Left ventricle myocardium inferior (tissue), 1 donor: ENCODE measurements at places on chromosomes 1 and 21.

GRCh38 chr1:29505532-29506220 lies 269.4 kb downstream of the PTPRU start:
- no peak for DNase-seq

- no peak for DNase-seq
Measured at GRCh38 chr1:3212453-3213355, 143.7 kb downstream of the PRDM16 start.

DNA sequence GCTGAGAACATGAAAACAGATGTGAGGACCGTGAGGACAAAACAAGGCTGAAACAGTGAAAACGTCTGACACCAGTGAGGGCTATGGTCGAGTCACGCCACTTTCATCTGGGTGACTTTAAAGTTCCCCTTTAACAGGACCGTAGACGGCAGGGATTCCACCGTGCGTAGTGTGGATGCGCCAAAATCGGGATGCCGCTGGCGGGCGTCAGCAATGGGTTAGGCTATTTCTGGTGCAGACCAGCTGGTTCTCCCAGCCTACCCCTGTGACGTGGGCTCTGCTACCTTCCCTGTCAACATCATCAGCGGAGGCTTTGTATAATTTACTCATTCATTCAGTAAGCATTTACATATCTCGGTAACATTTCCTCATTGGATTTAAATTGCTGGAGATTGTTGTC lies 246.6 kb upstream of the AJAP1 start:
- DNase-seq, result no peak

DNA sequence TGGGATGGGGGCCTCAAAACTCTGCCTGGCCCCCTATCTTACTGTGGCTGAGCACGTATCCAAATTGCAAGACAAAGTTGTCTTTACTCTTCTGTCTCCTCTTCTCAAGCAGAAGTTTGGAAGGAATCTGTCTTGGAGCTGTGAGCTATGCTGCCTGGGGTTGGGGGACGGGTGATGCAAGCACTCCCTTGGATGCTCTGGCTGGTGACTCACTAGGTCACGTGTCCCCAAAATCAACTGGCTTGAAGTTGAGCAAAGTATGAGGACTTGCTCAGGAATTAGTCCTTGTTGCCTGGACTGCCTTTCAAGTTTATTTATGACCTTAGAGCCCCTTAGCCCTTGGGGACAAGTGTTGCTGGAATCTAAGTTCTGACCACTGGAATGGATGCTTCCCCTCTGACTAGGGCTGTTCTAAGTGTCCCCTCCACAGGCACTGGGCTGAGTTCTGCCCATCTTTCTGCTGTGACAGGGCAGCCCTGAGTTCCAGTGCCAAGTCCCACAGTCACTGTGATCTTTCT lies 269.5 kb downstream of the HHAT start:
- DNase-seq, result no peak

DNA sequence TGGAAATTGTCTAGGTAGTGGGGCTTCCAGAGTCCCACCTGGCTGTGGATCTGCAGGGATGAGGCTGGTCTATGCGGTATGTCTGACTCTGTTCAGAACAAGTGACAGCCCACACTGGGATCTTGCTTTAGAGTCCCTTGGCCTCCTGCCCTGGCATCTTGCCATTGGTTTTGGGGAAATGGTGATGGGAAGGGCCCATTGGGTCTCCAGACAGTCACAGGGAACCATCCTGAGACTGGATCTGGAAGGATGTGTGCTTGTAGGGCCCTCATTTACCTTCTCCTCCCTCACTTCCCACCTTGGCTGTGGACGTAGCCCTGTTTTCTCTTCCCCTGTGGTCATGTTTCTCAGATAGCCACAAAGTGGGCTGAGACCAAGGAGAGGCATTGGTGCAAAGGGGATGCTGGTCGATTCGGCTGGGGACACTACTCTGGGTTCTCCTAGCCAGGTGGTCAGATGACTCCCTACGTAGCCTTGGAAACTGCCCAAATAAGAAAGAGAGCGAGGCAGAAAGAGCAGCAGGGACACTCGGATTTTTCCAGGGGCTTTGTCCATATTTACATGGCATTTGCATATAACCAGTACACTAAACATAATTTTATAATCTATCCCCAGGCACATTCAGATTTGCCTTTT lies 15.1 kb downstream of the SOX13 start:
- peak; percentile 46 for DNase-seq

GRCh38 chr21:29053656-29054055 lies 19.8 kb downstream of the CCT8 start:
- DNase-seq, result no peak

DNA sequence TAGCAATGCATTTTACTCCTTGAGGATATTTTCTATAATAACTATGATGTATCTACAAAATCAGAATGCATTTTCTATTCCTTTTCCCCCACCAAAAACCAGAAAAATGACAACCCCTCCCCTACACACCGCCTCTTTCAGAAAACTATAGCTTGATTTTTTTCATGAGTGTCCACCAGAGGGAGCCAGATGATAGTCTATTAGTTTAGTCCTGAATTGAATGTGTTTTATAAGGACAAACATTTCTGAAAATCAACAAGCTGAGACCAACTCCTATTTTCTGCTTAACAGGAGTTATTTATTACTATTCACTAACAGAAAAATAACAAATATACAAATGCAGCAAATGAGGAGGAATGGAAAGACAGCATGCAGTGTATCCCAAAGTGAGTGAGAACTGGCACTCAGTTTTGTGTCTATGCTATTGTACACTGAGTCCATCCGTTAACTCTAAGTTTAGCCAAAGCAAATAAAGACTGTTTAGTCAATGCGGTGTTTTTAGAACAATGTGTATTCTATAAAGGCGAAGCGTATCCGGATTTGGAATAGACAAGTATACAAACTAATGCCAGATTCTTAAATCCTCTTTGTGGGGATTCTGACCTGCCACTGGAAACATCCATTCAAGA lies 182.6 kb downstream of the VAV3 start:
- no peak for DNase-seq

DNA sequence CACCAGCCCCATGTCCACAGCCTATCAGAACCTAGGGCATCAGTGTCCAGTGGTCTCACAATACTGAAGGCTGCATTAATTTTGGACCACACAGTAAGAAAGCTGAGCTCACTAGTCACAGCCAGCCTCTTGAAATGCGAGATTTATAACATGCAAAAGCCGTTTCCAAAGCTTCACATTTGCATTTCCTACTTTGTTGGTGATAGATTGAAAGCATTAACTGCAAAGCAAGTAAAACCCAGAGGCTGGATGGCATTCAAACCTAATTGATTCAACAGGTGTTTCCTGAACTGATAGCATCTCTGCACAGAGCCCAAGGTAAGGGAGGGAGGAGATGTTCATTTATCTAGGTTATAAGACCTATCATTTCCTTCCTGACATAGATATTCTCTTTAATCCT lies 410.1 kb downstream of the OMA1 start:
- no peak for DNase-seq

GRCh38 chr1:203768256-203768655 lies 3.3 kb downstream of the LAX1 start:
- no peak for DNase-seq

DNA sequence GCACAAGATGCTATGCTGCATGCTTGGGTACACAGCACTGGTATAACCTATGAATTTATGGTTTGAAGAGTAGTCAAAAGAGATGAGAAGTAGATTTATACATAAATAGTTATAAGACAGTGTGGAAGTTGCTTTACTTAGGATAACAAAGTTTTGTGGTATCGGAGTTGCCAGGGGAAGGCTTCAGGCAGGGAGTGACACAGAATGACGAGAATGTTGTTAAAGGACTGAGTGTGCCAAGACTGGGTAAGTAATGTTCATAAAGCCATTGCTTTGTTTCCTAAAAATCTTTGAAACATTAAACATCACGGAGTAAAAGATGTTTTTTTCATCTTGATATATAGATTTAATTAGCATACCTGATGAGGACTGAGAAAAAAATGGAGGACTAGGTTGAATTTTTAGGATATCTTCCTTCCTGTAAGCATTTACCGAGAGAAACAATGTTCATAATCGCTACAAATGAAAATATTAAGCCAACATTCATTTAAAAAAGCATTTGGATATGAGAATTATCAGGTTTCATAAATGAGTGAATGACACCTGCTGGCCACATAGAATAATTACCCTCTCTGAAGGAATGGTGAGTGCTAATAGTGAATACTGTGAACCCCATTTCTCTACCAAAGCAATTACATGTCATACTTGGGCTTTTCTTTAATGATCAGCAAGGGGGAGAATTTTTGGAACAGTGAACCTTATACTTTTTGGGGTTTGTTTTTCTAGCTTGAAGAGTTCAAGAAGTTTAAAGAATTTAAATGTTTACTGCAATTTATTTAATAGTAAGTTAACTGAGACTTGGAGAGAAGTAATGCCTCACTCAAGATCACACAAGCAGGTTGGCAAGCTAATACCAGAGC lies 28.4 kb downstream of the EXTL2 start:
- no peak for DNase-seq

- DNase-seq, result no peak
Measured at GRCh38 chr1:210213335-210213734, 19.3 kb upstream of the SERTAD4 start.

GRCh38 chr1:204721373-204722055 lies 36.0 kb upstream of the LRRN2 start:
- no peak for DNase-seq

- DNase-seq, result no peak
Measured at GRCh38 chr1:162376691-162377090, at the start of gene SPATA46. TSS of gene SPATA46 (minus strand) at chr1:162376854. CDS start at chr1:162376790, 64 bp downstream.

GRCh38 chr1:147600119-147601111 lies 59.1 kb downstream of the BCL9 start:
- DNase-seq, result no peak

DNA sequence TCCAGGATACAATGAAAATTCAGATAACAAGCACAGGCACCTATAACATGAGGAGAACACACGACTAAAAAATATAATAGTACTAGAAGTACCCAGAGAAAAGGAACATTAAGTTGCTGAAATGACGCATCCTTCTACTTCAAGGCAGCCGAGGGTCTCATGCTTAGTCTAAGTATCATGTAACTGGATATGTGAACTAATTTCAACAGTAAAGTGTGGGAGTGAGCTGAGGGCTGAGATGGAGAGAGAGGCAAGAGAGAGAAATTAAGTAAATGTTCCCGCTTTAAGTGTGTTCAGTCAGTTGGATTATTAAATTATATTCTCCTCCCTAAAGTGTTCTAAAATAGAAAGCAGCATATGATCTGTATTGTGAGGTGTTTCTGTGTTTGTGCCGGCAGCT lies 152.2 kb upstream of the KRTAP19-8 start:
- no peak for DNase-seq

DNA sequence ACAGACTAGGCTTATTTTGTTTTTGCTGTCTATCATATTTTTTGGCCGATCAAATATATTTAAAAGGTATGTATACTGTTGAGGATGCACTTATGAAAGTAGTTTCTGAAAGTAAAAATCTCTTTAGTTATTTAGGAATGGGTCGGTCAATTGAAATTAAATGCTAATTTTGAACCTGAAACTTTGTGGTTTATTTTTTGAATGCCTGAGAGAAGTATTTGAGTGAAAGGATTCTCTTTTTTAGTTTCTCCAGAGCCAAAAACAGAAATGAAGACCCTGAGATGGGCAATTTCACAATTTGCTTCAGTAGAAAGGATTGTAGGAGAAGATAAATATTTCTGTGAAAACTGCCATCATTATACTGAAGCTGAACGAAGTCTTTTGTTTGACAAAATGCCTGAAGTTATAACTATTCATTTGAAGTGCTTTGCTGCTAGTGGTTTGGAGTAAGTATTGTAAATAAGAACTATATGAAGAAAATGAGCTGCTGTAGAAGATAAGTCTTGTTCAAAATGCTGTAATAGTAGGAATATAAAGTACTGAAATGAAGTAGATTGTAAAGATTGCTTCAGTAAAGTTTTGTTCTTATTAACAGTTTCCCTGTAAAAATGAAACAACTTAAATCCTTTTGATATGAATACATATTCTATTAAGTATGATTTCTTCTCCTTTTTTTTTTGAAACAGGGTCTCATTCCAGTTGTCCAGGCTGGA lies 11.5 kb downstream of the USP1 start:
- DNase-seq, result no peak

DNA sequence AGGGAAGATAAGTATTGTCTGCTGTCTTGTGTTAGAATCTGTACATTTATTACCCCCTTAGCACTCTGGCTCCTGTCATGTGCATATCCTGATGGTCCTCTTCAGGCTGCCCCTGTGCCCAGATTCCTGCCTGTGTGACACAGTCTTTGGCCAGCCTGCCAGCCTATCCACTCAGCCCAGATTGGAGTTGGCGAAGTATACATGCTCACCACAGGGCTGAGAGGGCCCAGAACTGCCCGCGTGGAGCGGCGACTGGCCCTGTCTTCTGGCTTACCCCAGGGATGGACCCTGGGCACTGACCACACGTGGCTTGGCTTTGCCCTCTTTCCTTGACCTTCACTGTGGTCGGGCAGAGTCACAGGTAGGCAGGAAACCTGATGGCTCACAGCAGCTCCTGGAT lies 11.4 kb downstream of the RNF220 start:
- DNase-seq, result no peak
